Panc1 (cell line): ENCODE measurements at places on chromosomes 16 and 17. TPM values are rescaled to one million over a fixed set of nuclear protein-coding genes. Genes with fewer than 3 reads are reported as not detected.

DNA sequence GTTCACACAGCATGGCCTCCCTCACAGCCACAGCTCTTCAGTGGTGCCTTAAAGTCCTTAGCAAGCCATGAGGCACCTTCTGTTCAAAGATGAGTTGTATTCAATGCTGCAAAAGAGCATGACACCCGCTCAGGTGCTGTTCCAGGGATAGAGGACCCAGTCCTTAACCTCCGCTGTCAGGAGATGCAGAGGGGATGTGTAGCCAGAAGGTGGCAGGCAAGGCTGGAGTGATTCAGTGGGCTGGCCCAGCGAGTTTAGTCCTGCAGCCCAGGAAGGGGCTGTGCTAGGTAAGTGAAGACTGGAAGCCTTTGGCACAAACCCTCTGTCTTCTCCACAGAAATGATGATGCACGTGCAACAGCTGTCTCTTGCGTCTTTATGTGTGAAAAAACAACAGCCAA is 25.0 kb upstream of the ADAM11 start:
- no peaks in the 10 kb centered on the region for H3K27me3 ChIP-seq
- H3K27ac ChIP-seq = no peak overlapping the region
- no peaks in the 10 kb centered on the region for H3K4me1 ChIP-seq
- no peak for DNase-seq

GRCh38 chr17:75473246-75473645 is 16.8 kb downstream of the TMEM94 start:
- H3K27me3 ChIP-seq = no peaks in the 10 kb centered on the region
- no peak overlapping the region for H3K4me3 ChIP-seq
- H3K4me1 ChIP-seq = no peaks in the 10 kb centered on the region
- DNase-seq = no peak
- H3K27ac ChIP-seq = no peak overlapping the region

DNA sequence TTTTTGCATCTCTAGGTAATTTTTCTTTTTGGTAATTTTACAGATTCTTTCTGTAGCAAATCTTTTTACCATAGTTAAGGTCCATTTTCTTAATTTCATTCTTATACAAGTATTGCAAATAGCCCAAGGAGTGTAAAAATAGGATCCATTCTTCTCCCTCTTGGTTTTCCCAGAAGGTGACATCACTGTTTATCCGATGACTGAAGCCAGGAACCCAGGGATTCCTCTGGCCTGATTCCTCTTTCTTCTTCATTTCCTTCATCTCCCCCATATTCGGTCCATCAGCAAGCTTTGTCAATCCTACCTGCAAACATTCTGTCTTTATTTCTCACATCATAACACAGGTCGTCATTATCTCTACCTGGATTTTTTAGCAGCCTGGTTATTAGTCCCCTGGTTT is 5.3 kb downstream of the RBBP6 start:
- H3K36me3 ChIP-seq = peaks cover 38% of the 10 kb centered on the region
- no peak overlapping the region for H3K27ac ChIP-seq
- H3K4me1 ChIP-seq = peaks cover 14% of the 10 kb centered on the region; the same call in 1 of the 2 replicates
- DNase-seq = no peak

DNA sequence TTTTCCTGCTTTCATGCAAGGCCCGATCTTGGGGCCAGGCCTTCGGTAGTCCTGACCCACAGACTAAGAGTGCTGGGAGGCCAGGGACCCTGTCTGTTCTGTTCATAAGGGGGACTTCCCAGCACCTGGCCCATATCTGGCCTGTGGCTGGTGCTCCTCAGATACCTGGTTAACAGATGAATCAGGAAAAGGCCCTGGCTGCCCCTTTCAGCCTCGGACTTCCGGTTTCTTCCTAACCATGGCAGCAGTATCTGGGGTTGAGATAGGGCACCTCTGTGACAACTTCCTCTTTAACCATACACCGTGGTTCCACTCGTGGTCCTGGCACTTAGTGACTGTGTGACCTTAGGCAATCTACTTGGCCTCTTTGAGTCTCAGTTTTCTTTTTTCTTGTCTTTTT is 18.4 kb downstream of the PLCG2 start:
- no peaks in the 10 kb centered on the region for H3K36me3 ChIP-seq
- no peak overlapping the region for H3K4me3 ChIP-seq
- no peaks in the 10 kb centered on the region for H3K4me1 ChIP-seq
- no peaks in the 10 kb centered on the region for H3K27me3 ChIP-seq
- no peak for DNase-seq
- H3K27ac ChIP-seq = no peak overlapping the region

- peaks cover 42% of the 10 kb centered on the region for H3K4me1 ChIP-seq
- H3K27ac ChIP-seq = peak overlapping the region; percentile 36
- no peaks in the 10 kb centered on the region for H3K27me3 ChIP-seq
- H3K4me3 ChIP-seq = no peak overlapping the region
Observed at GRCh38 chr16:29824589-29825144, 4.4 kb downstream of the MVP start.

The RAB37 gene
- total RNA-seq = 1.5 TPM

DNA sequence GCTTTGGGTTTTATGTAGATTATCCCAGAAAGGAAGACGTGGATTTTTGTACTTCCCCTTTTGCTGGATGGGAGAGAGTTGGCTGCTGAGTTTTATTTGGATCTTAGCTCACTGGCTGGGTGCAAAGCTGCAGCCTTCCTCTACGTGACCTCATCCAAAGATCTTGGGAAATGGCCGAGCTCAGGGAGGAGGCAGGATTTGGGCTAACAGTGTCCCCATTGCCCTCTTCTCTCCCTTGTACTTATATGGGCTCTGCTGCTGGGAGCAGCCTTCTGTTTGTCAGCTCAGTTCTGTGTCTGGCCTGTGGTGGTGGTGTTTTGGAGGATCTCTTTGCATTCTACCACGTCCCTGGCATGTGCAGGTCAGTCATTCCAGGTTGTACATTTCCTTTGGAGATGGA is 2.0 kb downstream of the AOC3 start:
- no peaks in the 10 kb centered on the region for H3K27me3 ChIP-seq
- no peak overlapping the region for H3K4me3 ChIP-seq
- no peaks in the 10 kb centered on the region for H3K36me3 ChIP-seq
- no peaks in the 10 kb centered on the region for H3K4me1 ChIP-seq

DNA sequence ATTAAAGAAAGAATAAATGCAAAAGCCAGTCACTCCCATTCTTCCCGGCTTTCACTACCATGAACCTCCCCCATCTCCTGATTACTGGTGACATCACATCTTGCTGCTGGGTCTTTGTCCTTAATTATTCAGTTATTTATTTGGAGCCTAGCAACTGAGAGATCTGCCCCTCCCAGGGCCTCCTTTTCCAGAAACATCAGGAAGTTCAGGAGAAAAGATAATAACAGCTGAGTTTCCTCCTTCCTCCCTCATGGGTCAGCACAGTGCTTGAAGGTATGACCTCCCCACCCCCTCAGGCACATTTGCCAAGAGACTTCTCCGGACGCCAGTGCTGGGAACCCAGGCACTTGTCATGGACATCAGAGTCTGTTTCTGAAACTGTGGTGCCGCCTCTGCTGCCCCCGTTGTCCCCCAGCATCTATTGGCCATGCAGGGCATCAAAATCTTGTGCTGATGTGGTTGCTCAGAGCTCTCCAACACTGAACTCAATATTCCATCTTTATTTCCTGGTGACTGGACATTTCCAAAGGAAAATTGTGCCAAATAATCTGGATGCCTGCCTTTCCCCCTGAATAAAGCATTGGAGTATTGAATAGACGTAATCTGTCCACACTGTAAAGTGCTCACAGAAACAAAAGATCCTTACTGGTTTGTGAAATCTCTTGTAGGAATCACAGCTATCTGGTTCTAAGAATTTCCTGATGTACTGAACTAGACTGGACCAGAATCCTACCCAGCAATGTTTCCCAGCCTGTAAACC is 71.8 kb downstream of the ZNF18 start:
- no peak overlapping the region for H3K27ac ChIP-seq
- no peak overlapping the region for H3K4me3 ChIP-seq
- no peaks in the 10 kb centered on the region for H3K4me1 ChIP-seq
- no peaks in the 10 kb centered on the region; the same call in 1 of the 2 replicates for H3K27me3 ChIP-seq
- DNase-seq = no peak
- no peaks in the 10 kb centered on the region for H3K36me3 ChIP-seq

GRCh38 chr17:38885728-38886642 is 16.1 kb downstream of the LASP1 start:
- no peak overlapping the region for H3K27ac ChIP-seq
- peaks cover 22% of the 10 kb centered on the region for H3K4me1 ChIP-seq
- DNase-seq = no peak
- H3K27me3 ChIP-seq = no peaks in the 10 kb centered on the region
- no peak overlapping the region for H3K4me3 ChIP-seq
- H3K36me3 ChIP-seq = no peaks in the 10 kb centered on the region

GRCh38 chr16:50626868-50627267 is 54.2 kb downstream of the SNX20 start:
- no peak for DNase-seq
- H3K27me3 ChIP-seq = no peaks in the 10 kb centered on the region
- H3K4me3 ChIP-seq = no peak overlapping the region
- H3K27ac ChIP-seq = no peak overlapping the region
- no peaks in the 10 kb centered on the region for H3K4me1 ChIP-seq

- no peaks in the 10 kb centered on the region for H3K36me3 ChIP-seq
- H3K27me3 ChIP-seq = no peaks in the 10 kb centered on the region
- no peak for DNase-seq
Observed at GRCh38 chr16:23160574-23160973, 11.3 kb upstream of the USP31 start.

DNA sequence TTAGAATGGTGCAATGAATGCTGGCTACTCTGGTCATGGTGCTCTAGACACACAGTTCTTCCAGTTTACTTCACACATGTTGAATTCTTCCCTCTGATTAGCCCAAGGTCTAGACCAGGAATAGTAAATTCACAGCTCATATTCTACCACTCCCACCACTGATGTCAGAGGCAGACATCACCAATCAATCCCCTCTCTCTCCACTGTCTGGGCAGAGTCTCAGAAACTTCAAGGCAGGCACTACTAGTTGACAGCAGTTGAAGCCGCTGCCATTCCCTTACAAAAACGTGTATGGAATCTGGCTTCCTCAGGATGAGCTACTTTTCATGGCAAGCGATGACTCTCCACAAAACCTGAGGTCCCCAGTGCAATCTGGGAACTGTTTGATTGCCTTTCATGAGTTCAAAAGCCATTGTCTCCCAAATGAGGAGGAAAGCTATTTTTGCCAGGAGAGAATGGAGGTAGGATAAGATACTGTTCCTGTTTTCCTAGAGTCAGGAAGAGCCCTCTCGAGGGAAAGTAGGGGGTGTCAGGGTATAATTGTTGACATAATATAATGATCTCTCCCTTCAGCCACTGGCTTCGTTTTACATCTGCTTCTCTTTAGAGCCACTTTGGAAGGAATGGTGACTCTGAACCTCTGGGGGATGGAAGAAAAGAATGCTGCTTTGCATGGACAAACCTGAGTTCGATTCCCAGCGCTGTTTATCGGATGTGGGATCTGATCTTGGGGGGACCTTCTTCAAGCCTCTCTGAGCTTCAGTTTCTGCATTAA is 90.0 kb downstream of the FOXL1 start:
- no peak overlapping the region for H3K4me3 ChIP-seq
- H3K4me1 ChIP-seq = peaks cover 16% of the 10 kb centered on the region

GRCh38 chr16:65200857-65201256 is 79.0 kb upstream of the CDH11 start:
- no peak overlapping the region for H3K4me3 ChIP-seq
- H3K4me1 ChIP-seq = no peaks in the 10 kb centered on the region
- no peak for DNase-seq
- no peaks in the 10 kb centered on the region for H3K27me3 ChIP-seq
